H9 (cell line): ENCODE measurements at places on chromosomes 4 and X. TPM values are rescaled to one million over a fixed set of nuclear protein-coding genes. Genes with fewer than 3 reads are reported as not detected.

- no peak overlapping the region for H3K27ac ChIP-seq
- no peak overlapping the region for H3K4me3 ChIP-seq
- peaks cover 2% of the 10 kb centered on the region; the same call in 1 of the 2 replicates for H3K4me1 ChIP-seq
- H3K36me3 ChIP-seq: no peaks in the 10 kb centered on the region
These were observed 332.9 kb downstream of the PPP3CA start for GRCh38 chr4:101014417-101014816.

LPAR4 gene
- total RNA-seq: 6.0 and 6.4 TPM in 2 replicates

MAGEE1 gene
- 4.2 and 4.8 TPM in 2 replicates for total RNA-seq

C4orf46 gene
- 19.6 and 22.0 TPM in 2 replicates for total RNA-seq
